ENCODE measurements at places on chromosomes 2 and 18.

GRCh38 chr2:45909677-45910191 is 258.3 kb downstream of the PRKCE start:
- DNase-seq = no peak

DNA sequence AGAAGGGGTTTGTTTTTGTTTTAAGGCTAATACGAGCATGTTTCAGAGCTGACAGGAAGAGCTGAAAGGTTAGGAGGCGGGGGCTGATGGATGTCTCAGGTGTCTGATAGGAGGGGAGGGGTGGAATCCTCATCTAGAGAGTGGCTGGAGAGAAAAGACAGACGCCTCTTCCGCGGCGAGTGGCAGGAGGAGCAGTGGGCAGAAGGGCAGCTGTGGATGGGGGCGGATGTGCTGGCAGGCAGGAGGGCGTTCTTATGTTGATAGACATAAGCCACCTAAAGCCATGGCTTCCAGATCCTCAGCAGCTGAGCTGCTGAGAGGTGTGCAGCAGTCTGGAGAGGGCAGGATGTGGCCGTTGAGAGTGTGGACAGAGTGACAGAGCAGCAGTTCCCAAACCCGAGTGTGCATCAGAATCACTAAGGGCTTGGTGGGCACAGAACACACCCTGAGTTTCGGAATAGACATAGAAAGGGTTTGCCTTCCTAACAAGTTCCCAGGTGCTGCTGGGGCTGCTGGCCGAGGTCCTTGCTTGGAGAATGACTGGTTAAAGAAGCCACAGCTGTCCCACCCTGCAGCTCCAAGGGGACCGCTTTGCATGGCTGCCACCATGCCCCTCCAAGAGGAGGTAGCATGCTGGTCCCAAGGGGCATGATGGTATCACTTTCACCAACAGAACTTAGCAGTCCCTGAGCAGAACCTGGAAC is 3.0 kb upstream of the ITM2C start:
- no peak for DNase-seq

- no peak for DNase-seq
Measured at GRCh38 chr2:45138904-45139303, 129.7 kb upstream of the SIX2 start.

GRCh38 chr18:3541549-3542386 is 91.8 kb downstream of the TGIF1 start:
- DNase-seq = no peak

GRCh38 chr2:152657043-152657442 is 60.2 kb downstream of the PRPF40A start:
- no peak for DNase-seq

GRCh38 chr18:8031496-8031895 is 464.4 kb downstream of the PTPRM start:
- DNase-seq = no peak
